Activated T-helper 9 cell treated with anti-CD3 and anti-CD28 coated beads, Interleukin-2, amount 50 U/mL, for 16 hours (primary cell): ENCODE measurements at places on chromosomes 1 and 21.

GRCh38 chr1:232868793-232869491 lies 63.7 kb downstream of the MAP10 start:
- no peak for DNase-seq

DNA sequence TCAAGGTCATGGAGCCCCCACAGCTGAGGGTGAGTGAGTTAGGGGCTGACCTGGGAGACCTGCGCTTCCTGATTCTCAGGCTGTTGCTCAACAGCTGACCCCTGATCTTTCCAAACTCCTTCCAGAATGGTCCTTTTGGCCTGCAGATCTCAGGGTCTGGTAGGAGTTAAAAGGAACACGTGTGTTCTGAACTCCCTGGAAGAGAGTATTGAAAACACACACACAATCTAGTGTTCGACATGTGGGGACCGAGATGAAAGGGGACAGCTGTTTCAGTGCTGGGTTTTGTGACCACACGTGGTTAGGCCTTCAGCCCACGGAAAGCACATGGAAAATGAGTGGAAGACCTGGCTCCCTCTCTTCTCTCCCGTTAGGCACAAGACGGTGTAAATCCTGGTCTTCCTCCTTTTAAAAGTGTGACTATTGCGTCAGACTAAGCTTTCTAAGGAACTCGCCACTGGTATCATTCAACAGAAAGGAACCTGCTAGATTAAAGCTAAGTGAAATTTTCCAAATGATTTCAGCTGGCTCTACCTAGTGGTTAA lies 49.6 kb downstream of the RUNX1 start:
- DNase-seq = no peak

DNA sequence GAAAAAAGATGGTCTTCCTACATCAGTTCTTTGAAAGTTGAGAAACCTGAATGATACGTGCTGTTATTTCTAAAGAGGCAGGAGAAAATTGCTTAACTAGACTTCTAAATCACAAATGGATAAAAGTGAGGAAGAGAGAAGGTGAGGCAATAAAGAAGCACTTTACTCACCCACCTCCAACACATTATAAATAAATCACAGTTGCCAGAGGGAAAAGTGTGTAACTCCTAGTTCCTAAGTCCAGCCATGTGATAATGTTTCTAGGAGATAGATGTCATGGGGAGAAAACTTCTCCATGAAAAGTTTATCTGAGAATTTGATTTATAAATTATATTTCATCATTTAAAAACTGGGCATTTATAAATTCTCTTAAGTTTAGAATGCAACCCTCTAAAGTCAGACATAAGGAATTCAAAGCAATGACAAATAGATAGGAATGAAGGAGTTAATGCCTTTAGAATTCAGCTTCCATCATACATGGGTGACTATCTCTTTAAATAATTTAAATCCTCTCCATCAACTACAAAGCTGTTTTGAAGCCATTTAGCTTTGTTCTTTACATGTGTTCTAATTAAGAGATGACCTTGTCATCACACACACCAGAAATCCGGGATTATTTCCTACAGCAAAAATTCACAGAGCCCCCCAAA lies 60.0 kb downstream of the NRIP1 start:
- DNase-seq = no peak

GRCh38 chr1:39139723-39140360 lies 64.7 kb upstream of the MACF1 start:
- no peak for DNase-seq

DNA sequence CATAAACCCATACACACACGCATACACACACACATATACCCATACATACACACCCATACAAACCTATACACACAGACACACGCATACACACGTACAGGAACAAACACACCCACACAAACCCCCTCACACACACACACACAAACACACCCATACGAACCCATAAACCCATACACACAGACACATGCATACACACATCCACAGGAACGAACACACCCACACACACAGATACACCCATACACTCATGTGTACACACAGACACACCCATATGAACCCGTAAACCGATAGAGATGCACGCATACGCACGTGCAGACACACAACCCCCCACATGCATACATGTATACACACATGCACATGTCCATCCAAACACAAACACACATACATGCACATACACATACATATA lies 9.5 kb downstream of the WNT9A start:
- no peak for DNase-seq

GRCh38 chr1:52402860-52403240 lies 1.4 kb downstream of the ORC1 start:
- DNase-seq = no peak

- DNase-seq = no peak
These were observed 10.3 kb downstream of the ZNF687 start for GRCh38 chr1:151292207-151293030.

- DNase-seq = no peak
These were observed 7.7 kb upstream of the CDC42 start for GRCh38 chr1:22044690-22045420.

- peak; percentile 81 for DNase-seq
These were observed 4.2 kb upstream of the ECE1 start for GRCh38 chr1:21294266-21294989.

DNA sequence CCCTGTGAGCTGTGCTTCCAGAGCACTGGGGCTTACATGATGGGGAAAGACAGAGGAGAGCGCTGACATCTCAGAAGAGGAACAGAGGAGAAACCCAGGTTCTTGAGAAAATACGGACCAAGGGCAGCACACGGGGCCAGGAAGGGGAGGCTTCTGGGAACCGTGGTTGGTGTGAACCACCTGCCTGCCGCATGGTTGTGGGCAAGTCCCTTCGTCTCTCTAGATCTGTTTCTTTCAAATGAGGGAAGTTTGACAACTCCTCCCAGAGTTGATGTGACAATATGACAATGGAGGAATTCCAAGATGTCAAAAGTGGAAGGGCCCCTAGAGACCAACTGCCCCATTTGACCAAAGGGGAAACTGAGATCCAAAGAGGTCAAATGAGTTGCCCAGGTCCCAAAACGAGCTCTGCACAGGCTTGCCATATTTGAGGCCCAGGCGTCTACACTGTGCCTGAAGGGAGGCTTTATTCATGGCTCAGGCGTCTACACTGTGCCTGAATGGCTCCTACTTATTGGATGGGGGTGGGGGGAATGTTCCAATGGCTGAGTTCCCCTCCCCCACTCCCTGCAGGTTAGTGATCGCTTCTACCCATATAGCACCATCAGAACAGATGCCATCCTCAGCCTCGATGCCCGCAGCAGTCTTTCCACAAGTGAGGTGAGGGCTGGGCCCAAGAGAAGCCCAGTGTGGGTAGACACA lies 11.2 kb downstream of the EXTL1 start:
- no peak for DNase-seq
